ENCODE measurements at places on chromosomes 2 and 18.

- DNase-seq = no peak
Observed at GRCh38 chr2:146807568-146808168, 1037.2 kb upstream of the ACVR2A start.

DNA sequence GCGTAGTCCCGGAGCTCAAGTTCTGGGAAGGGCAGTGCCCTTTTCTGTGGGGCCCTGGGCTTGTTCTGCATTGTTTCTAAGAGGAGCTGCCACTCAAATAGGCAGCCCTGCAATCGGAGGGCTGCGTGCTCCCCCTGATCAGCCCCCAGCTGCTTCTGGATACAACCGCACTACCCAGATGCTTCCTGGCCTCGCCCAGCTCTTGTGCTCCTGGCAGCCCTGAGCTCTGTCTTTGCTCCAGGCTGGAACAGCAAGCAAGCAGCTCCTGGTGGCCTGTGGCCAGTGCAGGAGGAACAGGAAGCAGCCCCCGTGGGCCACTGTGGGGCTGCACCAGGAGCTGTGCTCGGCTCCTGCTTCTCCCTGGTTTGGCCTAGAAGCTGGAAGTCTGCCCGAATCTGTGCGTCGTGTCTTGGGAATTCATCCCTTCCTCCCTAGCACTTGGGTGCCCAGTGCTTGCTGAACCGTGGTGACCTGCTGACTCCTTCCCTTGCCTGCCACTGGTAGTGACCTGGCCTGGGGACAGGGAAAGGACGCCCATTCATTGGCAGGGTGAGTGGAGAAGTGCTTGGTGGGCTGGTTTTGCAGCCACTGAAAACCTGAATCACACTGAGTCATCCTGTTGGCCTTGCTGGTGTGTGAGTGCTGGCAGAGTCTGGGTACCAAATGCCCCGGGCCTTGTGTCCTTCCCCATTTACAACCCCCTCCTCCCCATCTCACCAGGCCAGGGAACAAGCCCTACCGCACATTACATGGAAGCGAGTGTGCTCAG, 27.3 kb upstream of the NTSR2 start:
- no peak for DNase-seq

- no peak for DNase-seq
Observed at GRCh38 chr2:110834134-110834827, 101.9 kb downstream of the ACOXL start.

DNA sequence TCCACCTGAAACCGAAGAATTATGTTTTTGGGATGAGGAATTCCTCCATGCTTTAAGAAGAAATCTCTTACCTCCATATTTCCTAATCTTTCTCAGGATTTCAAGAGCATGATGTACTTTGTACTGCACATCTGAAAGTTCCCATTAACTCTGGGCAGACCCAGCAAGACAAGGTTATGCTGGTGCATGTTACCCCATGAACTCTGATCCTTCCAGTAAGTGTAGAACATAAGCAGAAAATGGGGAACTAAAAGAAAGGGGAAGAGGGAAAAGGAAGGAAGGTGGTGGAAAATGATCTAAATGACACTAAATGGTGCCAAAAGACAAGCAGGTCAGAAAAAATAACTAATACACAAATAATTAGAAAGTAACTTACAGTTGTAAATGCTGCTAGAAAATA, 50.7 kb downstream of the STRN start:
- DNase-seq = no peak

- DNase-seq = no peak
Observed at GRCh38 chr2:128559533-128560515, 241.2 kb upstream of the HS6ST1 start.

DNA sequence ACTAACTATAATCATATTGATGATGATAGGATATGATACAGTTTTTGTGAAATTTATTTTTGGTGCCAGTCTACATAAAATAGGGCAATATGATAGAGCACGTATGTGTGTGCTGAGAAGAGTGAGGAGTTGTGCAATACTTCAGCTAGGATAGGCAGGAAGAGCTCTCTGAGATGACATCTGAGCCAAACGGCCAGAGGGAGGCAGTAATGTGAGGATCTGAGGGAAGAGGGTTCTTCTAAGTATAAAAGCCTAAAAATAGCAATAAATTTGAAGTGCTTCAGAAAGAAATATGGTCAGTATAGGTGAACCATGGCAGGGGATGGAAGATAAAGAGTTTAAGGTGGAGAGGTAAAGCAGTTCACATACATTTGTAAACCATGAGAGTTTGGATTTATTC, 102.5 kb downstream of the OLA1 start:
- DNase-seq = no peak

GRCh38 chr2:234565201-234565600, 68.3 kb upstream of the ARL4C start:
- DNase-seq = no peak

DNA sequence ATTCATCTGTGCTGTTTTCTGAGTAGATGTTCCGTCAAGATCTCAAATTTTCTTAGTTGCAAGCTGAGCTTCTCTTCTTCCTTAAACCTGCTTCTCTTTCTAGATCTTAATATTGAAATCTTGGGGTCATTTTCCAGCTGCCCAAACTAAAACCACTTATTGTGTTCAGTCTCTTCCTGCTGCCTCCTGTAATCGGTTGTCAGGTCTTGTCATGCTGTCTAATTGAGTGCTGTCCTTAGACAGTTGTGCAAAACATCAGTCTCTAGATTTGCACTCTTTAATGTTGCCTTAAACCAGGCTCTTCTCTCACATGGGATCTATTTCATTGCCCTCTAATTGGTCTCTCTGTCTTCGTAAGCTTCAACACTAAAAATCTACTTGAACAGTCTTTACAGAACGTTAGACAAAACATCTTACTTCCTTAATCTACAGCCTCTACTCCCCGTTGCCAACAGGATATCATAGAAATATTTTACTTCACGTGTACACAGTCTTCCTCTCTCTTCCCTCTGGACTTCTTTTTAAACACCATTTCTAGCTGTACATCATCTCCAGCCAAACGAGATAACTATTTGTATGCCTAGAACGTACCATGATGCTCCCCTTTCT, 34.9 kb downstream of the GPD2 start:
- DNase-seq = no peak

DNA sequence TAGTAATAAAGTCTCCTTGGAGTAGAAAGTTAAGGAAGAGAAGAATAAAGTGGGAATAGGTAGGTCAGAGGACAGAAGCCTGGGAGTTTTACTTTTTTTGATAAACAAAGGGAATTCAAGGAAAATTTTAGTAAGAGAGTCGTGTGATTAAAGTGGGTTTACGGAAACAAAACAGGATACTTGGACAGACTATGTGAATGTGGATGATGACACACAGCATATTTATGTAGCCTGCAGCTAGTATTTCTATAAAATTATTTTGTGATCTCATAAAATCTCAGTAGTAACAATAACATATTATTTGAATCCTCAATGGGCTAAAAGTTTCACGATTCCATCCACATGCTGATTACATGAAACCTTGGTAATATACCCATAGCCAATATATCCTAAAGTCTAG, 450.7 kb upstream of the PIK3C3 start:
- no peak for DNase-seq

- DNase-seq = no peak
Observed at GRCh38 chr2:59025157-59025757, 784.1 kb upstream of the FANCL start.

- DNase-seq = no peak
Observed at GRCh38 chr18:77133051-77133834, 660 bp upstream of the MBP start.

- DNase-seq = no peak
Observed at GRCh38 chr2:164739966-164740365, 101.7 kb downstream of the COBLL1 start.

DNA sequence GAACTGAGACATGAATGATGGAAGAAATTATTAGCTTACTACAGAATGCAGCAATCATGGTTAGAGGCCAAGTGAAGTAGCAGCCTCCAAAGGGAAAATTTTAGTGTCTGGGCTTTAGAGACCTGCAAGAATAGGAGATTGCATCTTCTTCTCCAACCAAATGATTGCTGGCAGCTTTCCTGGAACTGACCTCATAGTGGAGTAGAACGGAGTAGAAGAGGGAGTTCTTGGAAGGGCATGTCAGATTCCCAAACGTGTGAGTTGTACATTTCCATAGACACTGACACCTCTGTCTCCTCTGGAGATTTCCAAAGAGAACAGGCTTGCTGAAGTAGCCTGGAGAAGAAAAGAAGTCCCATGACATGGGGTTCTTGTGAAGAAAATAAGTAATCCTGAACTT, 169.8 kb upstream of the ERBB4 start:
- DNase-seq = no peak

DNA sequence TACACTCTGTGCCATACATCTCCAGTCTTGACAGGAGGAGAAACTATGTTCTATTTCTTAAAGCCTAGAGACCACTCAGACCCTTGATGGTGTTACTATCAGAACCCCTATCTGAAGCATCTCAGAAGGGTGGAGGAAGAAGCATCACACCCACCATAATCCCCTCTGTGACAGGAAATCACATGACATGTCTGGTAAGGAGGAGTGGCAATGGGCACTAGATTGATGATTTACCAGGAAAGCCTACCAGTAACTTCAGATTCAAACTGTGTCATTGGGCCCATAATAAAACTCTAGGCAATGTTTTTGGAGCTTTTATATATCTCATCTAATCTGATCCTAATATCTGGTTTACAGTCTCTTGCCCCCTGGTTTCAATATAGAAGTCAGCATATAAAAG, 37.1 kb upstream of the C2orf66 start:
- no peak for DNase-seq

- no peak for DNase-seq
Observed at GRCh38 chr2:181828122-181828705, 63.3 kb upstream of the ITPRID2 start.

DNA sequence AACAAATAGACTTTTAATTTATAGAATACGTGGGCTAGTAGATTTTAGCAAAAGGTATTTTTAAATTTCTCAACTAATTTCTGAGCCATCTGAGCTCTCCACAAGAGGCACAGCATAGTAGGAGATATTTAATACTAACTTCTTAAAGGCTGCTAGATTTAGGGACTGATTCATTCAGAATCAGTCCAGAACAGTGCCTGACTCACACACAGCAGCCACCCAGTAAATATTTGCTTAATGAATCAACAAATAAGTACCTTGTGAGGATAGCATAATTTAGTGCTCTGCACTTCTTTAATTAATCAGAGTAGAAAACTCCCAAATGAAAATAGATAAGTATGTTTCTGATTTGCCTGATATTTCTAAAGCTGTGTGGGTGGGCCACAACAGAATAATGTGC, 35.6 kb upstream of the SYT4 start:
- DNase-seq = no peak

DNA sequence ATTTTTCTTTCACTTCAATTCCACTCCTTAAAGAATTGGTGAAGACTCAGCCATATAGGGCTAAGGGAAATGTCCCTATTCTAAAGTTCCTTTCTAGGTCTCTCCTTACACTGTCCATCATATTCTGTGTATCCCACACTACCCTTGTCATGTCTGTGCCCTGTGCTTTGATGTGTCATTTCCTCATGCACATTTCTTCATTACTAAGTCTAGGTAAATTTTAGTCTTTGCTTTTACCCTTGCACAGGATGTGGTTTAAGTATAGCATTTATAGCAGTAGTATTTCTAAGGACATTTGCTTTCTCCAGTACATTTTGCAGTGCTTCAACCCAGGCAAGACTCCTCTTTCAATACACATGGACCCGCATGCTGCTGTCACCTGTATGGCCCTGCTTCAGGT, 221.5 kb upstream of the ACVR2A start:
- no peak for DNase-seq

DNA sequence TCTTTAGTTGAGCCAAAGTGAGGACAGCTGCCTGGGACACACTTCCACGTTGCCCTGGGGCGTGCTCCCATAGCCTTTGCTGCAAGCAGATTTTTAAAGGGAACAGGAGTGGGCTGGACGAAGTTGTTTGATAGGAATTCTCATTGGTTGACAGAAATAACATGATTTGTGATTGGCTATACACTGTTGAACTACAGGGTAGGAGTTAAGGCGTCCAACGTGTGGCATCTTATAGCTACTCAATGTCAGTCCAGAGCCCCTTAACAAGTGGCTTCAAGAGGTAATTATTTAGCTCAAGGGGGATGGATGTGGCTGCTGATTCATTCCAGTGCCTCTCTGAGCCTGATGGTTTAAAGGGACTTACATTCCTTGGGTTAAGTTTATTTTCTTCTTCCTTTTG, 65.5 kb downstream of the ACAA2 start:
- DNase-seq = no peak

DNA sequence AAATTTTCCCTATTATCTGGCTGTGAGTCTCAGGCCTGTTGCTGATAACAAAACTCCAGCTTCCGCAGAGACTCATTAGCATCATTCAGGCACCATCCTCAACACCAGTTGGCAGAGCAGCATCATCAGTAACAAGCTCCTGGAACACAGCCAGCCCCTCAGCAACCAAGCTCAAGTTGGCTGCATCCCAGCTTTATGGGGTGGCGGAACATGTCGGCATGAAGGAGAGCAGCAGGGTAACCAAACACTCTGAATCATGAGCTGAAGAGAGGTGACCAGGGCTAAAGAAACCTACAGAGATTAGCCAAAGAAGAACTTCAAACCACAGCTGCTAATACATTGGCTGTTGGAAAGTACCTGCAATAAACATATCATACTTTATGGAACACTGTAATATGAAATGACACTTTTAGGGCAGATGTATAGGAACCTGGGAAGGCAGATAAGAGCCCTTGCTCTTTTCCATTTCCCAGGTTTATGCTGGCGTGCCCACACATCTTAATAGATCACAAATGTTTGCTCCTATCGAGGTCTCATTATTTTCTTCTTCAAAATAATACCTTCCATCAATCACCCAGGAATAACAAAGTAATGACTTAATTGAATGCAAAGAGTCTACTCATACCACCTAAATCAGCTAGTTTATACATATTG, 63.8 kb downstream of the PDE11A start:
- DNase-seq = no peak

GRCh38 chr2:74714691-74715080, 60.6 kb downstream of the SEMA4F start:
- no peak for DNase-seq

DNA sequence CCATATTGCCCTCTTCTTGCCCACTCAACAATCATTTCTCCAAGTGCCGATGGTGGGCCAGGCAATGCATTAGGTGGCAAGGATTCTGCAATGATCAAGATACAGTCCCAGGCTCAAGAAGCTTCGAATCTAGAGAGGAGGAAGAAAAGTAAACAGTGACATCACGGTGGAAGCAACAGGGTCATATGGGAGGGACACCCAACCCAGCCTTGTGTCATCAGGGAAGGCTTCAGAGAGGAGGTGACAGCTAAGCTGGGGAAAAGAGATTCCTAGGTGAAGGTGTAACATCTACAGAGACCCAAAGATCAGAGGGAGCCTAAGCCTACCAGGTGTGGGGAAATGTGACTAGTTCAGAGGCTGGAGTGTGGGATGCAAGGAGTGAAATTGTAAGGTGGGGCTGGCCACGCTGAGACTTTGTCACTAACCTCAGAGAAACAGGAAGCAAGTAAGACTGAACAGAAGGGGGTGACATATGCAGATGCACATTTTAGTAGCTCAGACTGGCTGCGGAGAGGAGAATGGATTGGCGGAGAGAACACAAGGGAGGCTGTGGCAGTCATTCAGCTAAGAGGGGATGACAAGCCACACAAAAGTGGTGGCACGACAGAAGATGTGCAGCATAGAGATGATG, 104.9 kb downstream of the ANKRD44 start:
- DNase-seq = peak; percentile 42

- no peak for DNase-seq
Observed at GRCh38 chr2:126413079-126413478, 242.9 kb upstream of the GYPC start.

- DNase-seq = no peak
Observed at GRCh38 chr2:65015731-65016130, 26.5 kb downstream of the SLC1A4 start.

All from activated CD4-positive, alpha-beta T cell treated with anti-CD3 and anti-CD28 coated beads for 1 hour (primary cell).